ENCODE measurements at places on chromosomes 1 and 21.

GRCh38 chr1:10664251-10664650 is 132.2 kb downstream of the CASZ1 start:
- peaks cover 20% of the 10 kb centered on the region for H3K36me3 ChIP-seq
- H3K4me3 ChIP-seq, result no peak overlapping the region
- no peak overlapping the region for H3K27ac ChIP-seq
- no peaks in the 10 kb centered on the region for H3K27me3 ChIP-seq
- no peaks in the 10 kb centered on the region for H3K4me1 ChIP-seq

GRCh38 chr1:103063921-103064320 is 44.4 kb downstream of the COL11A1 start:
- H3K4me1 ChIP-seq, result no peaks in the 10 kb centered on the region
- H3K27ac ChIP-seq, result no peak overlapping the region
- no peaks in the 10 kb centered on the region for H3K36me3 ChIP-seq
- no peak overlapping the region for H3K4me3 ChIP-seq
- H3K27me3 ChIP-seq, result no peaks in the 10 kb centered on the region

GRCh38 chr1:85626818-85627217 is 46.3 kb downstream of the CCN1 start:
- H3K4me1 ChIP-seq, result no peaks in the 10 kb centered on the region
- H3K36me3 ChIP-seq, result peaks cover 69% of the 10 kb centered on the region
- no peak overlapping the region for H3K27ac ChIP-seq
- no peaks in the 10 kb centered on the region for H3K27me3 ChIP-seq

- peak; percentile 20 for DNase-seq
- H3K4me1 ChIP-seq, result peaks cover 19% of the 10 kb centered on the region
- peaks cover 10% of the 10 kb centered on the region for H3K27me3 ChIP-seq
- H3K27ac ChIP-seq, result no peak within 1 kb of the TSS
Observed at GRCh38 chr1:29123887-29124365, at the start of gene TMEM200B. Gene TMEM200B (minus strand): TSS chr1:29123903. CDS start chr1:29121828, 2,075 bp downstream.

- no peaks in the 10 kb centered on the region for H3K27me3 ChIP-seq
- H3K4me3 ChIP-seq, result no peak overlapping the region
- H3K4me1 ChIP-seq, result no peaks in the 10 kb centered on the region
- DNase-seq, result no peak
- H3K27ac ChIP-seq, result no peak overlapping the region
Observed at GRCh38 chr1:54218883-54219687, 19.1 kb downstream of the MRPL37 start.

DNA sequence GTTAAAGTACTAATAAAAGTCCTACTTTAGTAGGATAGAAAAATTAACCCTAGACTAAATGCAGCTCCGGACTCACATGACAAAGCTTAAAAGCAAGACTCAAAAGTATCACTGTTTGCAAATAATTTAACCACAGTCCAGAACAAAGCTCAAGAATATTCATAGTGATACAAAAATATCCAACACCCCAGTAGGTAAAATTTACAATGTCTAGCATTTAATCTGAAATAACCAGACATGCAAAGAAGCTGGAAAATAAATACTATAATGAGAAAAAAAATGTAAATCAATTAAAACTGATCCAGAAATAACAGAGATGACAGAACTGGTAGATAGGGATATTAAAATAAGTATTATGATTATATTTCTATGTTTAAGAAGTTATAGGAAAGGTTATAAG is 67.0 kb downstream of the KIAA0319L start:
- H3K27ac ChIP-seq, result no peak overlapping the region
- no peak for DNase-seq
- no peaks in the 10 kb centered on the region for H3K27me3 ChIP-seq
- peaks cover 28% of the 10 kb centered on the region for H3K36me3 ChIP-seq
- peaks cover 6% of the 10 kb centered on the region for H3K4me1 ChIP-seq
- H3K4me3 ChIP-seq, result no peak overlapping the region

GRCh38 chr1:32179193-32179442 is 357 bp upstream of the TXLNA start:
- peak overlapping the region; percentile 98 for H3K27ac ChIP-seq
- peak overlapping the region; percentile 90 for H3K4me3 ChIP-seq
- no peaks in the 10 kb centered on the region for H3K27me3 ChIP-seq
- peaks cover 38% of the 10 kb centered on the region for H3K4me1 ChIP-seq
- DNase-seq, result no peak

DNA sequence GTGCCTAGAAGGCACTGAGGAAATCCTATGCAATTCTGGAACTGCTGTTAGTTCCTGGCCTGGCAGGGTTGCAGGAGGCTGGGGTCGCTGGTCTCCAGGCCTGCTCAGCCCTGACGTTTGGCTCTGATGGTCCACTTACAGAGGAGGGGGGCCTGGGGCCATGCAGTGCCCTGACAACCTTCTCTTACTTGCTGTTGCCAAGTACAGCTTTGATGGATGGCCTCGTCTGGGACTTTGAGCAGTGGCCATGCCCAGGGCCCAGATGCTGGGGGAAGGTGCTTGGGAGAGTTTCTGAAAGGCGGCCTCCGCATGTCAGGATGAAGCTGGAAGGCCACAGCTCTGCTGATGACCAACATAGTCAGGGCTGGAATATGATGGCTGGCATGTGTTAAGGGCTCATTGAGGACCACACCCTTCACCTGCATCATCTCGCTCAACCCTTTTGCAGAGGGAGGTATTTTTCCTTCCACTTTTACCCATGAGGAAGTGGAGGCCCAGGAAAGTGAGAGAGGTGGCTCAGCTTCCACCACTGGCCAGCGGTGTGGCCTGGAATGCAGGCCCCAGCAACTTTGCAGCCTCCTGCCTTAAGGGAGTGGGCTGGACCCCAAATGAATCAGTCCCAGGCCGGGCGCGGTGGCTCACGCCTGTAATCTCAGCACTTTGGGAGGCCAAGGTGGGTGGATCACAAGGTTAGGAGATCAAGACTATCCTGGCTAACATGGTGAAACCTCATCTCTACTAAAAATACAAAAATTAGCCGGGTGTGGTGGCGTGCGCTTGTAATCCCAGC is 34.7 kb upstream of the LRRC3 start:
- no peak for DNase-seq
- H3K36me3 ChIP-seq, result no peaks in the 10 kb centered on the region
- no peak overlapping the region for H3K4me3 ChIP-seq
- no peaks in the 10 kb centered on the region for H3K27me3 ChIP-seq
- H3K4me1 ChIP-seq, result peaks cover 9% of the 10 kb centered on the region

DNA sequence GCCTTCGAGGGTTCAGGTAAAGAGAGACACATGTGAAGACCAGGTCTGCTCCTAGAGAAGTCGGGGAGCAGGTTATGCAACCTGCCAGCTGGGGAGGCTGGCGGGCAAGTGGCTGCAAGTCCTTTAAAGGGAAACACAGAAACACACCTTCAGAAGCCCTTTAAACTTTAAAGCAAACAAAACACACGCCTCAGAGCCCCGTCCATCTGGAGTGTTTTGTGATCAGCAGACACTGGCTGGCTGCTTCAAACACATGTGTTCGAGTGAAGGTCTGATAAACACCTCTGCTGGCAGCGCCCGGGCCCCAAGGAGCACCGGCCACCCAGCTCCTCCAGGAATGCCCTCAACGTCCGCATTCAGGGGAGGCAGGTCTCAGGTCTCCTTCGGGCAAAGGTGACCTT is 15.2 kb downstream of the RIPK4 start:
- no peaks in the 10 kb centered on the region for H3K4me1 ChIP-seq
- no peak for DNase-seq
- H3K4me3 ChIP-seq, result no peak overlapping the region
- no peaks in the 10 kb centered on the region for H3K36me3 ChIP-seq
- H3K27me3 ChIP-seq, result no peaks in the 10 kb centered on the region

- no peaks in the 10 kb centered on the region for H3K36me3 ChIP-seq
- H3K27ac ChIP-seq, result no peak overlapping the region
- H3K4me1 ChIP-seq, result peaks cover 2% of the 10 kb centered on the region
- peak overlapping the region; percentile 55 for H3K4me3 ChIP-seq
Observed at GRCh38 chr1:220810179-220810653, 23.5 kb downstream of the MTARC1 start.

GRCh38 chr1:111747282-111747734 is 8.1 kb upstream of the INKA2 start:
- H3K27me3 ChIP-seq, result no peaks in the 10 kb centered on the region
- no peaks in the 10 kb centered on the region for H3K36me3 ChIP-seq
- no peak overlapping the region for H3K27ac ChIP-seq
- H3K4me3 ChIP-seq, result no peak overlapping the region

- peaks cover 67% of the 10 kb centered on the region for H3K36me3 ChIP-seq
- H3K27ac ChIP-seq, result no peak overlapping the region
- no peaks in the 10 kb centered on the region for H3K27me3 ChIP-seq
Observed at GRCh38 chr1:26894263-26894662, 4.2 kb upstream of the GPN2 start.

- no peaks in the 10 kb centered on the region for H3K27me3 ChIP-seq
- no peak for DNase-seq
- no peaks in the 10 kb centered on the region for H3K4me1 ChIP-seq
- H3K4me3 ChIP-seq, result no peak overlapping the region
- H3K36me3 ChIP-seq, result no peaks in the 10 kb centered on the region
- H3K27ac ChIP-seq, result no peak overlapping the region
Observed at GRCh38 chr1:236951672-236952071, 52.6 kb downstream of the MT1HL1 start.

DNA sequence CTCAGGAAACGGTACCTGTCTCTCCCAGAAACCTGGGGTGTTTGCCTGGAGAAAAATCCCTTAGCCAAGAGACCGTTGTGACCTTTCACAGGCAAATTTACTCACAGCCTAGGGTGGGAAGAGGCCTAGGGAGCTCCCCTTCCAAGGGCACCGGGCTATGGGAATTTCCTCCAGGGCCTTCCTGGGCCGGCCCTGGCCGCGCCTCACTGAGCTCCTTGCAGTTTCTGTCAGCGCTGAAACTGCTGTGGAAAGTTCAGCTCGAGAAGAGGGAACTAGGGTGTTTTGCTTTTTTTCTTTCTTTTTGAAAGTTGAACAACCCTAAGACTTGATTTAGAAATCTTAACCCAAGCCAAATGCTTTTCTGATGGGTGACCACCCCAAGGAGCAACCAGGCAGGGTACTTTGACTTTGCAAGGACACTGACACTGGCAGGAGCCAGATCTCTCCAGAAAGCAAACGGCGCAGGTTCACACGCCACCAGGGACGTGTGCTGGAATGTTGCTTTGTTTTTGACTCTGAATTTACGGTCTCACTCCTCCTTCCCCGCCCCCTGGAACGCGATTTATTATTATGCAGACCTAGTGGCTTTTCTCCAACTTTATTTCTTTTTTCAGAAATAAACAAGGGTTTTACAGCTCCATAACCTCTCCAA is 229.6 kb upstream of the JUN start:
- H3K36me3 ChIP-seq, result no peaks in the 10 kb centered on the region
- peak; percentile 45 for DNase-seq
- H3K4me3 ChIP-seq, result peak overlapping the region; percentile 73
- H3K27ac ChIP-seq, result peak overlapping the region; percentile 91

GRCh38 chr1:211920141-211920572 is 89.6 kb upstream of the LPGAT1 start:
- H3K27me3 ChIP-seq, result peaks cover 2% of the 10 kb centered on the region
- no peak overlapping the region for H3K27ac ChIP-seq
- peaks cover 3% of the 10 kb centered on the region for H3K4me1 ChIP-seq

- peak; percentile 19 for DNase-seq
- H3K27ac ChIP-seq, result no peak overlapping the region
- peaks cover 22% of the 10 kb centered on the region for H3K36me3 ChIP-seq
- no peaks in the 10 kb centered on the region for H3K27me3 ChIP-seq
- no peaks in the 10 kb centered on the region for H3K4me1 ChIP-seq
Observed at GRCh38 chr1:54081306-54082270, 28.2 kb downstream of the TCEANC2 start.

DNA sequence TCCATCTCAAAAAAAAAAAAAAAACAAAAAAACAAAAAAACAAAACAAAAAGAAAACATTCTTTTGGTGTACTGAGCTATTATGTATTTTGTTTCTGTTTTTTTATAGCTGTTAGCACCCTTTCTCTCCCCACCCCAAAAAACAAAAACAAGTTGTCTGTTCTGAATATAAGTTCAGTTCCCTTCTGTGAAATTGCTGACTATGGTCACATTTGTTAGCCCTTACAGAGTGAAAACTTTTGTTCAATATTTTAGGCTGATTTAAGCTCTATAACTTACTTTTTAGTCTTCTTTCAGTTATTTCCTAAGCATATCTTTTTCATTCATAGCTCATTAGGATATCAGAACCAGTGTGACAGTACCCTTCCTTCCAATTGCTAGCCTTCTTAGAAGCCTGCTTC is 1056.6 kb upstream of the NCAM2 start:
- no peak for DNase-seq
- H3K4me1 ChIP-seq, result no peaks in the 10 kb centered on the region
- no peak overlapping the region for H3K27ac ChIP-seq
- H3K27me3 ChIP-seq, result no peaks in the 10 kb centered on the region
- H3K4me3 ChIP-seq, result no peak overlapping the region

DNA sequence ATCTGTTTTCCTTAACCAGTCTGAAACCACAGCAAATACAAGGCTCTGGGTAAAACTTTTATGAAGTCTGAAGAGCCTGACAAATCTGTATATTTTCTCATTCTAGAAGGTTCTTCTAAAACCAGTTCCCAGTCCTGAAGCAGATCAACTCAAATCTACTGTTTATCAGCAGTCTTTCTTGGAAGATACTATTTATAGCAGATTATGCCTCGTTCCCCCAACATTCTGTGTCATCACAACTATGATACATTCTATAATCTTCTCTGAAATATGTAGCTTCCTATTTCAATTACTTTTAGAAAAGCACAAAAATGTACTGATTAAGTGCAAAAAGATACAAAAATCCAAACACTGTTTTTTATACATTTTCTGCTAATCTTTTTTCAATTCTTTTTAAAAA is 67.5 kb downstream of the NIBAN1 start:
- H3K27ac ChIP-seq, result no peak overlapping the region
- H3K27me3 ChIP-seq, result no peaks in the 10 kb centered on the region
- H3K4me1 ChIP-seq, result peaks cover 14% of the 10 kb centered on the region
- H3K36me3 ChIP-seq, result peaks cover 2% of the 10 kb centered on the region
- DNase-seq, result no peak

GRCh38 chr1:4060850-4061249 is 160.8 kb upstream of the C1orf174 start:
- H3K27me3 ChIP-seq, result no peaks in the 10 kb centered on the region
- no peak for DNase-seq
- H3K27ac ChIP-seq, result no peak overlapping the region

DNA sequence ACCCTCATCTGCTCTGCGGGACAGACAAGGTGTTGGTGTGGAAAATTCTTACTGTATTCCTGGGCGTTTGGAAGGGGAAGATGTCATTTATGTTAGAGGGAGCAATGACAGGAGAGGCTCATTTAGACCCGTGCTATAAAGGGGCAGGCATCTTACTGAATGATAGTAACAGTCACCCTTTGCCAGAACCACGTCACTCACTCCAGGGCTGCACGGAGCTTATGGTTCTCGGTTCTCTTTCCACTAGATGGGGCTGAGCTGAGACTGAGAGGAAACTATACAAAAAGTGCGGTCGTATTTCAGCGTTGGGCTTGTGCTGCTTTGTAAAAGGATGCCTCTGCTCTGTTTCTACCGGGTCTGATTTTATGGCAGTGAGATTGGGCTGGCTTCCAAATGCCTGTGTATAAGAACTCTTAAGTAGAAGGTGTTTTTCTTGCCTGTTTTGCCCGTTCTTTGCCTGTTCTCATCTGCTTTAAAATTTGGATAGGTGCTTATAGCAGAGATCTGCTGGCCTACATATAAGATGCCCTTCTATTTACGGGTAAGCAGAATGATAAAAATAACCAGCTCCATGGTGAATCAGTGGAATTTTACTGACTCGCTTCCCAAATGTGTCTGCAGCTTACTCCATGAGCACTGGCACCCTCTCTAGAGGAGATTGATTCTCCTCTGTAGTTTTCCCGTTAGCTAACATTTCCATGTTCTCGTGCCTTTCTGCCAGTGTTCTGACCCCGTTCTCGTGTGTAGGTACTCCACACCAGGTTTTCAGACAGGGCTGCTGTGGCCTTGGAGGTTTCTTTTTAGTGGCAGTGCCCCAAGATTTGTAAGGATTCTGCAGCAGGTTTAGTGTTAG is 55.9 kb downstream of the MRPS6 start:
- peaks cover 40% of the 10 kb centered on the region for H3K4me1 ChIP-seq
- no peak overlapping the region for H3K4me3 ChIP-seq
- peaks cover 82% of the 10 kb centered on the region for H3K36me3 ChIP-seq

Data from activated B cell treated with CpG ODN at 0.5 μM for 24 hours (primary cell).